Endothelial cell of umbilical vein (primary cell): ENCODE measurements at places on chromosomes 16 and 17. TPM values are rescaled to one million over a fixed set of nuclear protein-coding genes. Genes with fewer than 3 reads are reported as not detected.

Gene SPAG9
- total RNA-seq = 73.5 and 75.0 TPM in 2 replicates

DNA sequence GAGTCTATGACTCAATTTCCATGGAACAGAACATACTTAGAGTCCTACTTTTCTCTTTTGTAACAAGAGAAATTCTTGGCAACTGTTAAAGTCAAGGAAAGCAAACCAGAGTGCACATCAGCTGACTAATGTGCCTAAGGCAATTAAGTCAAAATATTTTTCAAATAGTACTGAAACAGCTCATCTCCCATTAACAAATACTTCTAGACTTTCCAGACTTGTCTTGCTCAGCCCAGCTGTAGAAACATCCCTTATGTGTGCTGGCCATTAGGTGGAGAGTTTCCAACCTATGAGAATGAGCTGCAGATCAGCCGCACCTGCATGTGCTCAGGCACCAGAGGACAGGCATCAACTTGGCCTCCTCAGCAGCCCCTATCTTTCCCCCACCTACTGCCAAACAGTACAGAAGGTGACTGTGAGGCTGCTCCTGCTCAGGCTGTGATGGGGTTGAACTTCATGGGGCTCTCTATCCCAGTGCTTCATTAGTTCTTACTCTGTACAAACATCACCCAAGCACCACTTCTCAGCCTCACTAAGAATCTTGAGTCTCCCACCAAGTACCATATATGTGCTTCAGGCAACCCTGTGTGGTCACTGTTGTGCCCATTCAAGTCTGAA, 32.2 kb downstream of the TEX2 start:
- H3K36me3 ChIP-seq = no peaks in the 10 kb centered on the region
- no peak overlapping the region for H3K4me3 ChIP-seq
- no peaks in the 10 kb centered on the region for H3K27me3 ChIP-seq
- no peaks in the 10 kb centered on the region for H3K4me1 ChIP-seq

DNA sequence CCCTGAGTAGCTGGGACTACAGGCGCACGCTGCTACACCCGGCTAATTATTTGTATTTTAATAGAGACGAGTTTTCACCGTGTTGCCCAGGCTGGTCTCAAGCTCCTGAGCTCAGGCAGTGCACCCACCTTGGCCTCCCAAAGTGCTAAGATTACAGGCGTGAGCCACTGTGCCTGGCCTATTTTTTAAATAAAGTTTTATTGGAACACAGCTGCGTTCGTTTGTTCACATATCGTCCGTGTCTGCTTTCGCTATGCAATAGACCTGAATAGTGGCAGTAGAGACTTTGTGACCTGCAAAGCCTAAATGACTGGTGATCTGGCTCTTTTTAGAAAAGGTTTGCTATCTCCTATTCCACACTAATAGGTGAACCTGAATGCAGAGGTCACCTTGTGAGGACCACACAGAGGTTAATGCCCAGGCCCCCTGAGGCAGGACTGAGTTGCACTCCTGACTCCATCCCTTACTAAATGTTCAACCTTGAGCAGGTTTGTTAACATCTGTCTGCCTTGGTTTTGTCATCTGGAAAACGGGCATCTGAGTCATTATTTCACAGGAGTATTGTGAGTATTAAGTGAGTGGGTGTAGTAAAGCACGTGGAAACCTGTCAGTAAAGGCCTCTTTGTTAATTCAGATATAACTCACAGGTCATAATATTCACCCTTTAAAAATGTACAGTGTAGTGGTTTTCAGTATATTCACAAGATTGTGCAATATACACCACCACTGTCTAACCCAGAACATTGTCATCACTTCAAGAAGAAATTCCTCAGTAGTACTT, 157.5 kb upstream of the CACNG5 start:
- H3K4me3 ChIP-seq = no peak overlapping the region
- DNase-seq = no peak
- H3K27me3 ChIP-seq = no peaks in the 10 kb centered on the region
- H3K4me1 ChIP-seq = peaks cover 2% of the 10 kb centered on the region

Gene CSH1
- not detected in 2 replicates for total RNA-seq

GRCh38 chr16:47887496-47887895, 268.3 kb downstream of the ABCC12 start:
- H3K4me3 ChIP-seq = no peak overlapping the region
- H3K4me1 ChIP-seq = no peaks in the 10 kb centered on the region
- no peaks in the 10 kb centered on the region for H3K36me3 ChIP-seq
- DNase-seq = no peak
